Left kidney (tissue), 8 donors: ENCODE measurements at places on chromosomes 1 and 21.

DNA sequence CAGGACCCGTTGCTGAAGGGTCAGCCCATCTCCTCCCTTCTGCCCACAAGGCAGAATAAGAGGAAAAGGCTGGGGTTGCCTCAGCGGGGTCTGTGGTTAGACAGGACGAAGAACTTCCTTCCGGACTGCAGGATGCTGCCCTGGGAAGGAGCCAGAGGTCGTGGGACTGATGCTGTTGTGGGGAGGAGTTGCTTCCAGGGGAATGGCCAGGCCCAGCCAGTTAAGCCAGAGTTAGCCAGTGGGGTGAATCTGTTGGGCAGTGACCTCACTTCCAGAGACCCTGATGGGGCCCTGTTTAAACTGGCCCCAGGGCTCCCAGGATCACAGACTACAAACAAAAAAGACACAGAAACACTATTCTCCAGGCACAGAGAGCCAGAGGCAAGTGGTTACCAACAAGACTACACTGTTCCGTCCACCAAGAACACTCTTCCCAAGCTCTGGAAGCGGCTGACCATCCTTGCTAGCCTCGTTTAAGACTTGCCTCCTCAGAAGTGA is 13.0 kb downstream of the FAM229A start:
- no peak for DNase-seq

GRCh38 chr1:117104986-117105385 is 16.6 kb downstream of the TRIM45 start:
- DNase-seq, result no peak

GRCh38 chr21:35206141-35207125 is 157.3 kb upstream of the RUNX1 start:
- peak; percentile 60 for DNase-seq

DNA sequence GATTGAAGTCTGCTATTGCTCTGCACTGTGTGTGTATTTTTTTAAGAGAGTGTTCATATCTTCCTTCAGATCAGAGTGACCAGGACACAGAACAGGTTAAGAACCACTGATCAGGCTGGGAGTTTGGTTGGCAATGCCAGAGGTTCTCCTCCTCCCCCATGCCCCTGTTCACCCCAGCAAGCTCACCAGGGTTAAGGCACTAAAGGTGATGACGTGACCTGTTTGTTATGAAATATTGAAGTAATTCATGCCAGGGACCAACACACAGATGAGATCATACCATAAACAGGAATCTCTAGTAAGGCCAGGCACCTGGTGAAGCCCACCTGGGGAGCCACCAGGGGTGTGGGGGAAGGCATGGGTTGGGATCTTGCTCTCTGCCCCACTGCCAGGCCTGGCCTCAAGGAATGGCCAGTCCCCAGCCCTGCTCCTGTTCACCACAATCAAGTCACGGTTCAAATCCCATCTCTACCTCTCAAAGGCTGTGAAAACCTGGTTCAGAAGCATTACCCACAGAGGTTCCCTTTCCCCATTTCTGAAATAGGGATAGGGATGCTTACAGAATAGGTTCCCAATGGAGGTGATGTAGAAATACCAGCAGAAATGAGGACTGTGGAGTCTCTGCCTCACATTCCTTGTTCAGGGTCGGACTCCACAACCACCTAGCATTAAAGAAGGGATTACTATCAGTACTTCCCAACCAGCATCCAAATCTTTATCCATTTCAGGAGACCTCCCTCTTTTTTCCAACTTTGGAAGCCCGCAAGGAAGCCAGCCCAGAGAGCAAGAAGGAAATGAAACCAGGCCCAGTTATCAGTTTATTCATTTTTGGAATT is 2.4 kb downstream of the ID3 start:
- no peak for DNase-seq

DNA sequence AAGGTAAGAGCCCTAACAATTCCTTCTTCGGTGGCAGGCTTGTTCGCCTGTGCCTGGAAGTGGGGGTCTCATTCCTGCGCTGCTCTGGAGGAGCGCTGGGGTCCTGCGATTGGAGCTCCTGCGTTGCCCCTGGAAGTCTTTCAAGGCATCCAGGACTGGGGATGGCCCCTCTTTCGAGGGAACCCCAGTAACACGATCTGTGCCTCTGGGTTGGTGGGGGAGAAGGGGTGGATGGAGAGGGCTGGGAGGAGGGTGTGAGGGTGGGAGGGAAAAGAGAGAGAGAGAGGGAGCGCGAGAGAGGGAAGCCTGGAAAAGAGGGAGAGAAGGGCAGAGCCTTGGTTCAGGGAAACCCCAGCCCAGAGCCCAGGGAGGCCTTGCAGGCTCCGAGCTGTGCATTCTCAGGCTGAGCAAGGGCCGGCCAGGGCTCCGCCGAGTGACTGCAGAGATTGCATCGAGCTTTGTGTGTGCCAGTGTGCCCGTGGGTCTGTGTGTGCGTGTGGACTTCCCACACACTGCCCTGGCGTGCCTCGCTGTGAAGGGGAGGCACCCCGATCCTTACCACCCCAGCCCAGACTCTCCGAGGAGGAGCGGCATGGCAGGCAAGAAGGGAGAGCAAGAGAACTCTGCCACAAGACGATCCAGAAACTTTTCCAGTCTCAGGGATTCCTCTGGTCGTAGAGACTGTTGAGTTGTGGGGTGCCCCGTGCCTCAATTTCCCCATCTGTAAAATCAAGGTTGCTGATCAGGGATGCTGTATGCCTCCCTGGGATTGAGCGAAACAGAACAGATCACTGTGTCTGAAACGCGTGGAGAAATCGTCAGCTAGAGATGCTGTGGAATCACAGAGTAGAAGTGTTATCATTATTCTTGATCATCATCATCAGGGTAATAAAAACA is 619 bp downstream of the BCL9 start:
- DNase-seq, result no peak

DNA sequence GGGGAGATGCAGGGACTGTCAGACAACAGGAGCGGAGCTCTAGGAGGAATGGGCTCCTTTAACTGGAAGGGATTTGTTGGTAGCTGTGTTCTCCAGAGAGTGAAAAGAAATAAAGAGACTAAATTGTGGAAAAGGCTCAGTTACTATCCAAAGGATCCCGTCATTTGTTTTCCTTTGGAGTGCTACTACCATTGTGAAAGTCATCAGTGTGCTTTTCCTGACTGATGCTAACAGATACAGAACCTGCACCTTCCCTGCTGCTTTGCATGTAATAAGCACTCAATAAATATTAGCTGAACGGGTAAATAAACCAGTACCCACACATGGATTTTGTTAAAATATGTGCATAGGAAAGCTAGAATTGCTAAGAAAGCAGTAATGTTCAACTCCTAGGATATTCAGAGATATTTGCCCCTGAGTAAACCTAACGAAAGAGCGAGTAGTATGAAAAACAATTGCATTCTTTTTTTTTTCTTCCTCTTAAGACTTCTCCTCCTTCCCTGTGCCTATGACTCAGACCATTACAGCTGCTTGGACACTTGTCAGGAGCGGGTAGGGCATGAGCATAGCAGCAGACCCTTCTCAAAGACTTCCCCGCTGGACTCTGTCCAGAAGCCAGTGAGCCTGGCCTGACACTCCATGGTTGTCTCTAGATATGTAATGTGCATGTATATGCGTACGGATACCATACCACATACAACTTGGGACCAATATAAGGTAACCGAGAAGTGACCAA is 41.7 kb downstream of the PTGFRN start:
- DNase-seq, result no peak

- no peak for DNase-seq
Observed at GRCh38 chr1:175188936-175189335, 3.6 kb downstream of the KIAA0040 start.

DNA sequence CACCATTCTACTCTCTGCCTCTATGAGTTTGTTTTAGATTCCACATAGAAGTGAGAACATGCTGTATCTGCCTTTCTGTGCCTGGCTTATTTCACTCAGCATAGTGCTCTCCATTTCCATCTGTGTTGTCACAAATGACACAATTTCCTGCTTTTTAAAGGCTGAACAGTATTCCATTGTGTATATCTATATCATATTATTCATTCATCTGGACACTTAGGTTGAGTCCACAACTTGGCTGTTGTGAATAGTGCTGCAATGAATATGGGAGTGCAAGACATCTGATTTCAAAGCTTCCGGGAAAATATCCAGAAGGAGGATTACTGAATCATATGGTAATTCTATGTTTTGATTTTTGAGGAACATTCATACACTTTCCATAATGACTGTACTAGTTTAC is 20.1 kb upstream of the DONSON start:
- no peak for DNase-seq

GRCh38 chr21:17631195-17631594 is 18.5 kb upstream of the BTG3 start:
- no peak for DNase-seq
